ENCODE measurements at places on chromosomes 1 and 21. TPM values are rescaled to one million over a fixed set of nuclear protein-coding genes. Genes with fewer than 3 reads are reported as not detected.
A peak's percentile ranks its signal among the peaks of the same experiment; 100 is the strongest.

- no peak for ATAC-seq
Measured at GRCh38 chr21:42547001-42547905, 33.6 kb downstream of the SLC37A1 start.

Gene CTSK
- total RNA-seq: 29.1 TPM

Gene INAVA
- total RNA-seq: 0.47 TPM

Gene LRRN2
- total RNA-seq: 19.6 TPM

DNA sequence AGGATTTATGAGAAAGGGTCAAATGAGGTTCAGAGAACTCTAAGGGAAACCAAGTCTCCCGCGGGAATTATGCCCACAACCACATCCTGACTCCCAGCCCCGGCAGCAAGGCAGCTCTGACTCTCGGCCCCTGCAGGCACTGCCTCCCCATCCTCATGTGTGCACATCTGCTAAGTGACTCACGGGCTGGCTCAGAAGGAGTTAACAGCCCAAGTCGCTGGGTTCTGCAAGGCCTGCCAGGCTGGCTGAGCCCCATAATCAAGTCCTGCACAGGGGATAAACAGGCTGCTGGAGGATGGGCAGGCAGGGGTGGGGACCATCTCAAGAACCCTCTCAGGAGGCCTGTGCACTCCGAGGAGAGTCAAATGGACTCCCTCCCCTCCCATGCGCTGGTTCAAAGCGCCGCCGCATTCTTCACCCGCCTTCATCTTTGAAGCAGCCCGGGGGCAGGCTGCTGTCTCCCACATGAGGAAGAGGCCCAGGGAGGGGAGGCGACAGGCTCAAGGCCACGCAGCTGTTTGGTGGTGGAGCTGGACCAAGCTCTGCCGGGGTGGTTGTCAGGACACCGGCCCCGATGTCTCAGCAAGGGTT is 344.3 kb downstream of the MATN1 start:
- no peak for ATAC-seq

DNA sequence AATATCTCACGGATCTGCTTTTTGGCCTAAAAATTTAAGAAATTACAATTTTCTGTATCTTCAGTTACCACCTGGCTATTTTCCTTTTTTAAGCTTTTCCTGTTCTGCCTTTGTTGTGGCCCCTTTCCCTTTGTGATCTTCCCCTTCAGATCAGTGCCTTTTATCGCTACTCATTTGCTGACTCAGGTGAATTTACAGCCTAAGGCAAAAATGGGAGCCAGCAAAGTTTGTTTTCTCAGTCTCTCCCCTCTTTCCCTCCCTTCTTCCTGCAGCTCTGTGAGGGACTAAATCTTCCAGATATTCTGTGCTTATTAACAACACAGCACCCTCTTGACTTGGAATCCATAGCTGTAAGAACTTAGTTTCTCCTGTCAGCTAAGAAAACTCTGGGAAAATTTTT is 5.3 kb upstream of the PRRC2C start:
- ATAC-seq: no peak

DNA sequence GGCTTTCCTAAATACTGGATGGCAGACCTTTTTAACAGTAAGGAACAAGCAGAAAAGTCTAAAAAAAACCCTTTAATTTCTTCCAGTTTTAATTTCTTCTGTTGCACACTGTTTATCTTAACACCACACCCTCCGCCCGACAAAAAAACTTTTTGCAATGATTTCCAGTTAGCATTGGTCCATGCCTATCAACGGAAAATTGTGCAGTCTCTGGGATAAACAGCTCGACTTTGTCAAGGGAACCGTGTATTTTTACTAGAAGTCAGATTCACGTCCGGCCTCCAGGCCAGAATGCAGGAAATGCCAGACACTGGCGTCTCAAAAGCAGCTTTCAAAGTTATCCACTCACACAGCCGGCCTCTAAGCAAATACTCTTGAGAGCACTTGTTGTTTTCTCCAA is 378 bp upstream of the NUP210L start:
- peak; percentile 78 for ATAC-seq

- no peak for ATAC-seq
Measured at GRCh38 chr1:245842106-245842505, 665.0 kb downstream of the SMYD3 start.

Gene LRRC39
- total RNA-seq: not detected

Gene CELA2A
- total RNA-seq: not detected

Gene CYP4Z1
- 1.6 TPM for total RNA-seq

Gene KCND3
- total RNA-seq: 56.2 TPM

Gene NPHS2
- not detected for total RNA-seq

GRCh38 chr1:183236158-183236725 is 50.2 kb downstream of the LAMC2 start:
- no peak for ATAC-seq

- no peak for ATAC-seq
Measured at GRCh38 chr1:172658871-172659453, at the start of gene FASLG. Gene FASLG (plus strand): TSS chr1:172659103. CDS start chr1:172659202, 99 bp downstream.

DNA sequence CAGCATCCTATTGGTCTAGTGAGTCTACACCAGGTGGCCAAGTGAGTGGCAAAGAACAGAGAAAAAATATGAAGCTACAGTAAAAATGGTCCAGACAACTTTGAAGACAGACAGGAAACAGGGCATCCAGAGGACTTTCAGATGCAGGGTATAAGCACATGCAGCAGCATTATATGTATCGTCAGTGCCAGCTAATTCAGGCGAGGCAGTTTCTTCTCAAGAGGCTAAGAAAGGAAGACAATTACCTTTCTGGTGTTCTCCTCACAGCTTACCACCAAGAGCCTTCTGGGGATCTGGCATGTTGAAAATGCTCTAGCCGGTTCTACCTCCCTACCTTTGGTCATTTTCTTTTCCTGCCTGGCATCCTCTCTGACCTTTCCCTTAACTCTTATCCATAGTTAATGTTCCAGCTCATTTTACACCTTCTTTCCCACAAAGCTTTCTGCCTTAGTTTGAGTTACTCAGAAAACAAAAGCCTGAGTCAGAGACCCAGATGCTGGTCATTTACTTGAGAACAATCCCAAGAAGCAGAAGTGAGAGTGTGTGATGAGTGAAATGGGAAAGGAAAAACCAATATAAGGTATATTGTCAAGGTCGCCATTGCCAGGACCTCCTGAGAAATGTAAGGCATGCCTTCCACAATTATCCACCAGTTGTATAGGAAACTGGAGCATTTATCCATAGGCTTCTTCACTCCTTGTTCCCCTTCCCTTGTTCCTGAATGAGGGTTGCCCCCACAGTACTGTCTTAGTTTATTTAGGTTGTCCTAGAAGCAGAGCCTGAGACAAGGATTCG is 444.1 kb downstream of the PLPP3 start:
- no peak for ATAC-seq

Gene ITGB2
- total RNA-seq: 64.3 TPM

Gene ETNK2
- 6.7 TPM for total RNA-seq

DNA sequence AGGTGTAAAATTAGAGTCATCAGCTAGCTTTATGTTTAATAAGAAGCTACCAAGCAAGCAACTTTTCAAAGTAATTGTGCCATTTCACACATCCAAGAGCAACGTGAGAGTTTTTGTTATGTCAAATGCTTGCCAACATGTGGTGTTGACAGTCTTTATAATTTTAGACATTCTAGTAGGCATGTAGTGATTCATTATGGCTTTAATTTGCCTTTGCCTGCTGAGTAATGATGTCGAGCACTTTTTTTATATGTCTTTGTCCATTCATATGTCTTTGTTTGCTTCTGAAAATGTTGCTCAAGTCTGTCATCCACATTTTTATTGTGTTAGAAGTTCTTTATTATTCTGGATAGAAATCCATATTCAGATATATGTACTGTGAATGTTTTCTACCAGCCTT is 21.4 kb upstream of the CHIT1 start:
- no peak for ATAC-seq

- no peak for ATAC-seq
Measured at GRCh38 chr1:203424861-203425662, 50.5 kb upstream of the PRELP start.

Gene DIPK1A
- 10.2 TPM for total RNA-seq

Gene CCDC181
- total RNA-seq: 2.0 TPM

Gene LEPR
- total RNA-seq: 51.1 TPM

Gene SDHB
- 114 TPM for total RNA-seq

DNA sequence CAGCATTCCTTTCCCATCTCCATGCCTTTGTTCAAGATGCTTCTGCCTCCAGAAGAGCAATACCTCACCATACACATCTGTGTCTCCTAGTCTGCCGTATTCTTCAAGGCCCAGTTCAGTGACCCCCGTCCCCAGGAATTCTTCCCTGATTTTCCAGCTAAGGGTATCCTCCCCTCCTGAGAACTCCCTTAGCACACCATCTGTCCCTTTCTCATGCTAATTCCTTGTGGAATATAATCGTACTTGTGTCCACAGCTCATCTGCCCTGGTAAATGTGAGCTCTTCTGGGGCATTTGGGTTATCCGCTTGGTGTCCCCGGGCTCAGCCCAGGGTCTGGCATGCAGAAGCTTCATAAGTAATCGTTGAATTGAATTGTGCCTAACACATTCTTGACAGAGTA is 40.9 kb downstream of the BEND5 start:
- ATAC-seq: no peak

Gene S100A2
- 7.6 TPM for total RNA-seq

DNA sequence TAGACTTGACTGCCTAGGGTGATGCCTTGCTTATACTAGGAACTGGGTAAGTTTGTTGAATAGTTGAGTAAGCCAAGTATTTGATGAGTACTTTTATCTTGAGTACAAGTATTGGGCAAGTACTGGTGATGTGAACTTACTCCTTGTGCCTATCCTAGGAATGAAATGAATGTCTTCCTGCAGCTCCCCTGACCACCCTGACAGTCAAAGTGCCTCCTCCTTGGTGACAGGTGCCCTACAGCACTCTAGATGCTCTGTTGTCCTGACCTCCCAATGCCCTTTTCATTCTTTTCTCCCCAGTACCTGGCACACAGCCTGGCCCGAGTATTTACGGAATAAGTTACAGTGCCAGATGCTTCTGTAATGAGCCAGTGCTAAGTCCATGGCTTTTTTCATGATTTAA is 25.5 kb downstream of the PCSK9 start:
- peak; percentile 75 for ATAC-seq

- peak; percentile 13 for ATAC-seq
Measured at GRCh38 chr21:14070049-14070893, 140.5 kb downstream of the LIPI start.

DNA sequence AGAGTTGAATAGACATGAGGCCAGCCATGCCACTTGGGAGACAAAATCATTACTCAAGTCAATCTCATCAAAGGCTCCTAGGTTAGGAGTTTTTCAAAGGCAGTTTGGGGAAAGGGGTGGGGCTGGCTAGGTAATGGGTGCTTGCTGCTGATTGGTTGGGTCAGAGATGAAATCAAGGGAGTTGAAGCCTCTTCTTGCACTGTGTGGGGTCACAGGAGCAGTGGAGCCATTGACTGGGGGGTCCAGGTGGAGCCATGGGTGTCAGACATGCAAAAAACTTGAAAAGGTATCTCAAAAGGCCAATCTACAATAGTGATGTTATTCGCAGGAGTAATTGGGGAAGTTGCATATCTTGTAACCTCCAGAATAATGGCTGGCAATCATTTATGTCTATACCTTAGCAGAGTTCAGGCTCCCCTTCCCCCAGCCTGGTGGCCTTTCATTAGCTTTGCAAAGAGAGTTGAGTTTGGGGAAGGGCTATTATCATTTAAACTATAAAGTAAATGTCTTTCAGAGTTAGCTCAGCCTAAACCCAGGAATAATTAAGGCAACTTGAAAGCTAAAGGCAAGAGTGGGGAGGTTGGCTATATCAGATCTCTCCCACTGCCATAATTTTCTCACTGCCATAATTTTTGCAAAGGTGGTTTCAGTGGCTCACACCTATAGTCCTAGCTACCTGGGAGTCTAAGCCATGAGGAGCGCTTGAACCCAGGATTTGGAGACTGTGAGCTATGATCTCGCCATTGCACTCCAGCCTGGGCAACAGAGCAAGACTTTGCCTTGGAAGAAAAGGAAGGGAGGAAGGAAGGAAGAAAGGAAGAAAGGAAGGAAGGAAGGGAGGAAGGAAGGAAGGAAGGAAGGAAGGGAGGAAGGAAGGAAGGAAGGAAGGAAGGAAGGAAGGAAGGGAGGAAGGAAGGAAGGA is 7.8 kb upstream of the PINK1 start:
- ATAC-seq: no peak

Gene EFHD2
- total RNA-seq: 60.7 TPM

DNA sequence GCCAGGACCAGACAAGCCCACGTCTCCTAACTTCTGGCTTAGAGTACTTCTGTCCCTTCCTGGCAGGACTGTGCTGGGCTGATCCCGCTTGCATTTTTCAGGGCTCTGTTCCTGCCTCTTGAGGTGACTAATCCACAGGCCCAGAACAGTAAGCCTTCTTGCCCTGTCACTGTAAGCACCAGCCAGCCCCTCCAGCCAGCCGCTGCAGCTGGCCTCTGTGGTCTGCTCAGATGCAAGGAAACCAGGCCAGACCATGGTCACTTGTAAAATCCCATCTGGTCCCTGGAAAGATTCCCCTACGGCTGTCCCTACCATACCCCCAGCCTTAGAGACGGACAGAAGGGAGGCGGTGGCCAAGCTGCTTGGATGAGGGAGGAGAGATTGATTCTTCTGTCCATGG is 74.2 kb downstream of the KIRREL1 start:
- peak; percentile 67 for ATAC-seq

DNA sequence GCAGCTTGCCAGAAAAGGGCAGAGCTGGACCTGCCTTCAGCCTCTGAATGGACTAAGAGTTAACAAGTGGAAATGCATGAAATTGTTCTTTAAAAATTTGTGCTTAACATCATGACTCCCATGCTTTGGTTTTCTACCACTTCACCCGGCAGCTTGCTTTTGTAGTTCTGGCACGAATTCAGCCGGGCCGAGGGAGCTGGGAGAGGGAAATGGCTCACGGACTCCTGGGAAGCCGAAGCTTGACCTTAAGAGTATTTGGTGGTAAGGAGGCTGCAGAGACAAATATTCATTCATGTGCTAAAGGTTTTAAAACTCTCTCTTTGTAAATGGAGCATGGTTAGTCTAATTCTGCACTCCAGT is 17.2 kb upstream of the GFI1 start:
- no peak for ATAC-seq

Gene CD1B
- total RNA-seq: not detected

GRCh38 chr1:52907068-52907811 is 14.3 kb downstream of the ECHDC2 start:
- no peak for ATAC-seq

DNA sequence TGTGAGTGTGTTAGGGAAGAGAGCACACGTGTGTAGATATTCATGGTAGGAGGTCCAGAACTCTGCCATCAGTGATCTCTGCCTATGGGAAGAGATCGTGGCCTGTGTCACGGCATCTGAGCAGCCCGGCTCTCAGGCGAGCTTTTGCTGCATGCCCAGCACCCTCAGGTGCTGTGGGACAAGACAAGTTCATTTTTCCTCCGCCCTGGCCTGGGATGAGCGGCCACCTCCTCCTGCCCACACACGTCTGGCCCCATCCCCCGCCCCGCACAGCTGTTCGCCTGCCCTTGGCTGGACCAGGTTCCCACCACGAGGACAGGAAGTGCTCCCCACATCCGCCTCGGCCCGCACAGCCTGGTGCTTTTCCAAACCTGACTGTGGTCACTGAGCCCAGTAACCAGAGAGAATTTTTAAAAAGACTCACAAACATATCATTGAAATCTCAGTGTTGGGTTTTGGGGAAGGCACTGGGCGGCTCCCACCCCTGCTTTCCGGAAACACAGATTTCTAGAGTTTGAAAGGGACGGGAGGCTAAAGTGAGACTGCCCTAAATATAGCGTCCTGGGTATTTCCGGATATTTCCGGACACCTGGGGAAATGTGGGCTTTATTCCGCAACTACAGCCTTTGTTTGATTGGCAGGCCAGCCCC is 18.0 kb downstream of the BMP8A start:
- ATAC-seq: peak; percentile 56

- ATAC-seq: no peak
Measured at GRCh38 chr21:33771976-33772375, 129.7 kb downstream of the ITSN1 start.

- peak; percentile 73 for ATAC-seq
Measured at GRCh38 chr1:201766131-201766866, 62.7 kb upstream of the IPO9 start.

- no peak for ATAC-seq
Measured at GRCh38 chr1:201140235-201140940, 13.4 kb upstream of the ASCL5 start.

All from gastroesophageal sphincter (tissue), 4 donors.